ENCODE measurements at places on chromosomes 2 and 18.
A peak's percentile ranks its signal among the peaks of the same experiment; 100 is the strongest.

DNA sequence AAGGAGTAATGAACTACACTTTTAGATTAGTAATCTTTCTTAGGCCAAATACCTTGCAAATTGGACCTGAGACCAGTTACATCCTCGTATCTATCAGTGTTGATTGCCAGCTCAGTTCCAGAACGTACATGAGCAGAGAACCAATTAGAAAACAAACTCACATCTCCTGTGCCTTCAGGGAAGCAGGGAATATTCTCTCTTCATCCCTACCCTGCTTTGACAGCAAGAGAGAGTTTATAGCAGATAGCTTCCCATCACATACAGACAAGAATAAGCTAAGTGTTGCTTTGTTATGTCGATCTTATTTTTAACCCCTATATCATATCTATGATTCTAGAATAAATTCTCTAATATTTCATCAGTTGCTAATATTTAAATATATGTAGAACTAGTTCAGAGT, 181.8 kb downstream of the DSC3 start:
- no peak for DNase-seq

GRCh38 chr2:114345246-114345645, 97.2 kb upstream of the DPP10 start:
- DNase-seq = no peak

DNA sequence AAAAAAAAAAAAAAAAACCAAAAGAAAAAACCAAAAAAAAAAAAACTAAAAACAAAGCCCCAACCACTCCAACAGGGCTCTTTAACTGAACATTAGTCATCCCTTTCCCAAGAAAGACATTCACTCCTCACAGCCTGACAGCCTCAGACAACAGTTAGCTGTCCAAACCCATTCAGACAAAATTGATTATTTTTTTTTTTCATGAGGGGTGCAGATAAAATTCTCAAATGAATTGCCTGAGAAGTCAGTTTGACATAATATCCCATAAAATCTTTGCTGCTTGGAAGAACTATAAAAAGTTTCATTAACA, 206.1 kb upstream of the REV1 start:
- no peak for DNase-seq

DNA sequence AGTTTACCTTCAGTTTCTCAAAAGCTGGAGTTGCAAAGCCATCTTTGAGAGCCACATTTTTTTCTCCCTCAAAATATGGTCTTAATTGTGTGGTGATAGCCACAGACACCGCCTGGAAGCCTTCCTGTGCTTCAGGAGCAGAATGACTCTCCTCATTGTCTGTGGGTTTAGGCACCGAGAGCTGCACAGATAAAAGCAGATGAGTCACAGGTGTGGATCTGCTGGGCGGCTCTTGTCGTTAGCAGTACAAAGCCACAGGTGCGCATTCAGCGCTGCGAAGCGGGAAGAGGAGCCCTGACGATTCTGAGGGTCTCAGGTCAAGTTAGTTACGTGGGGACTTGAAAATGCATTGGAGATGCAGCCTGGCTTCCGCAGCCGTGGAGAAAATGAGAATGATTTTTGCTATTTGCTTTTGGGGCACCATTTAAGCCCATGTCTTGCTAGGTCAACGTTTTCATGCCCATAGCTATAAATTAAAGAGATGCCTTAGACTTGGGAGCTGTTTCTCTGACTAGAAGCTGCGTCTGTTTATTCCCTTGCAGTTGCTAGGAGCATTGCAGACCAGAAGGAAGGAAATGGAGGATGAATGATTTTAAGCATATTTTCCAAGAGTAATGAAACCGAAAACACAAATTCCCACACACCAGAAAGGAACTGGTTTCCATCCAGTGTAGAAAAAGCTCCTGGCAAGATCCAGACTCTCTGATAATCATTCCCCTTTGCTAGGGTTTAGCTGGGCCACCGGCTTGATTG, 51.5 kb downstream of the KLHL29 start:
- DNase-seq = no peak

DNA sequence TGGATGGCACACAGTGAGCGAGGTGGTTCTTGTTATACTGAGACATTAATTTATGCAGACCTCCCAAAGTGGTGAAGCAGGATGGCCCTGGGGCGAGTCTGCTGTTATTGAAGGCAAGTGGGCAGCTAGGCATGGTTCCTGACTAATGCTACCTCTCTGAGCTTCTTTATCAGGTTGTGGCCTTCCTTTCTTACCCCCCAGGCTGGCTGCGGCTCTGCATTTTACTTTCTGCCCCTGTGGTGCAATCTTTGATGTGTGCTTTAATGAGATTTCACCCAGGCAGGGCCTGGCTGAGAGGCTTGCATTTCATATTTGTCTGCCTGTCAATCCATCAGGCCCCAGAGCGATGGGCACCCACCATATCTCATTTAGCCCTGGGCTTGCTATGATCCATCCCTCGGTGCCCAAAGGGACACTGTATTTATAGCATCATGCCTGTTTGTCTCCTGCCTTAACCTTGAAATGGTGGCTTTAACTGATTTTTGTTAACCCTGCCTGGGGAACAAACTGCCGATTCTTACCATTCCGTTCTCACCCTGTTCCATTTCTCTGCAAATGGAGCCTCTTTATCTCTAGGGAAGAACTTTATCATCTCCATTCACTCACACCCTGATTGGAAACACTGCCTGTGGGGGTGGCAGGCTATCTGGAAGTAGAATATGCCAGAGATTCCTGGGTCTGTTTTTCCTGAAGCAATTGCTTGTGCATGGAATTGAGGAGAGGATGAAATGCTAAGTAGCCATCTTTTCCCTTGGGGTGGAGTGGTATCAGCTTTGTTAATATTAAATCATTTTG, 316.2 kb upstream of the THSD7B start:
- DNase-seq = no peak

DNA sequence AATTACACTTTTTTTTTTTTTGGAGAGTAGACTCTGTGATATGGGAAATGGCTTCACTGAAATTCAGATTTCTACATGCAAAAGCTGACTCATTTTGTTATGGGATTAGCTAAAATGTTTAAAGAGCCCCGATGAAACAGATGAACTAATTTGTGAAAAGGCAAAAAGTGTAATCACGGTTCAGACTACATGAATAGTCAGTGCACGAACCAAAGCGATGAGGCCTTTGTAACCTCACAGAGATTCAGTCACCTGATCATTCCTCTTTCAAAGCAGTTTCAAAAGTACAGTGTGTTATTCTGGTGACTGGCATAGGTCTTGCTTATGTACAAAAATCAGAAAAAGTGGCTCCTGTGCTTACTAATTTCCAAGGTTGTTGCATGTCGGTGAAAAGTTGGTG, 44.6 kb downstream of the TGIF1 start:
- DNase-seq = no peak

GRCh38 chr2:210577263-210578071, 21.1 kb downstream of the CPS1 start:
- DNase-seq = no peak

- DNase-seq = peak; percentile 58
Observed at GRCh38 chr18:48545757-48546321, 7.0 kb downstream of the CTIF start.

- no peak for DNase-seq
Observed at GRCh38 chr18:72674710-72675109, 130.6 kb upstream of the CBLN2 start.

DNA sequence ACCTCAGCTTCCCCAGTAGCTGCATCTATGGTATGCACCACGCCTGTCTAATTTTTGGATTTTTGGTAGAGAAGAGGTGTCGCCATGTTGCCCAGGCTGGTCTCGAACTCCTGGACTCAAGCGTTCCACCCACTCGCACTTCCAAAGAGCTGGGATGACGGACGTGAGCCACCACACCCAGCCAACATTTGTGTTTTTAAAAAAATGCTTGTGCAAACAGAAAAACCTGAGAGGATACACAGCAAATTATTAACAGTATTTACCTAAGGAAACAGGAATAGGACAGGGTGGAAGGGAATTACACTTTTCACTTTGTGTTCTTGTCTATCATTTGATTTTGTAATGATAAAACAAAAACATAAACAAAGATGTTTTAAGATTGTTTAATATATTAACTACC, 25.1 kb downstream of the NOL10 start:
- no peak for DNase-seq

DNA sequence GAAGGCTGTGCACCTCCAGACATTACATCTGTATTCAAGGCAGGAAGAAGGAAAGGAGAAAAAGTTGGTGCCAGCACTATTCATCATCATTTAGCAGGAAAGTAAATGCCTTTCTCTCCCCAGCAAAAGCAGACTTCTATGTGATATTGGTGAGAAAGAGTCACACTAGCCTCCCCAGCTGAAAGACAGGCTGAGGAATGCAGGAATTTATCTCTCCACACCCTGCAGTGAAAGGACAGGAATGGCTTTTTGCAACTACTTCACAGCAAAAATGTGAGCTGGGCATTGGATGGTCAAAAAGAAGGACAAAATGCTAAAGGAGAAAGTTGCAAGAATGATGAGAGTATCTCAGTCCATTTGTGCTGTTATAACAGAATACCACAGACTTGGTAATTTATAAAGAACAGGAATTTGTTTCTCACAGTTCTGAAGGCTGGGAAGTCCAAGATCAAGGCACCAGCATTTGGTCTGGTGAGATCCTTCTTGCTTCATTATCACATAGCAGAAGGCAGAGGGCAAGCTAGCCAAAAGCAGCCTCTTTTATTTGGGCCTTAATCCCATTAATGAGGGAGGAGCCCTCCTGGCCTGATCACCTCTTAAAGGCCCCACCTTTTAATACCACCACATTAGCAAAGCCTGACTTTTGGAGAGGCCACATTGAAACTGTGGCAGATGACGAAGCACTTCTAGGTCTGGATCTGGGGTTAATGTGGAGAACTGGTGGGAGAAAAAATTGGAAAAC, 388.1 kb upstream of the SLC14A2 start:
- no peak for DNase-seq

DNA sequence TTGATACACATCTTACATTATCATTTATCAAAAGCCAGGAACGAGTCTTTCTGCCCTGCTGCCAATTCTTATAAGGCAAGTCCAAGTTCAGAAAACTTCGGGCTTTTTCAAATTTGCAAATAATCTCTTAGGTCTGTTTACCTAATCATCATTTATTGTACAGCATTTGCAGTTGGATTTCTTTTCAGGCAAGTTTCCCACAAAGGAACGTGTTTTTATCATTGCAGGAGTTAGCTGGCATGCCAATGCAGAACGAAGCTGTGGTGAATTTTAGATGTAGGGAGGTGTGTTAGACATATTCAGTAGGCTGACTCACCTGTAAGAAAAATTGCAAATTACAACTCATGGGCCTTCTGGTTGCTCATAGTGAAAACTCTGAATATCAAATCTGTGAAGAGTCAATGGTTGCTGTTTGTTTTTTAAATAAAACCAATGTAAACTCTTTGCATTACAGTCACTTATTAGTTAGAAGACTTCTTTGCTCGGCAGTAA, 209.6 kb downstream of the SRBD1 start:
- DNase-seq = no peak

- DNase-seq = no peak
Observed at GRCh38 chr2:96150791-96151594, 5.8 kb upstream of the DUSP2 start.

- no peak for DNase-seq
Observed at GRCh38 chr2:159045545-159046454, 77.4 kb downstream of the TANC1 start.

DNA sequence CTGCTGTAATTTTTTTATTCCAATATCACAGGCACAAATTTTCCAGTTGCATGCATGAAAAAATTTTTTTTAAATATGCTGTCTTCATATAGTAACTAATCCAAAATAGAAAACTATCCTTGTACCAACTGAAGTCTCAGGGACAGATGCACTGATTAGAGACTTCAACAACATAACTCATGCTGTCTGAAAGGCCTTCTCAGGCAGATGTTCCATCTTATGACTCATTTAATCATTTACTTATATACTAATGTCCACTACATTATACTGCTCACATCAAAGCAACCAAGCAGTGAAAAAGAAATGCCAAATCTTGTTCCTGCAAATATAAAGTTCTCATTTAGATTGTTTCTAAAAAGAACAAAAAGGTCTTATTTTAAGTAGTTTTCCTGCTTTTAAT, 53.1 kb downstream of the OLA1 start:
- DNase-seq = no peak

DNA sequence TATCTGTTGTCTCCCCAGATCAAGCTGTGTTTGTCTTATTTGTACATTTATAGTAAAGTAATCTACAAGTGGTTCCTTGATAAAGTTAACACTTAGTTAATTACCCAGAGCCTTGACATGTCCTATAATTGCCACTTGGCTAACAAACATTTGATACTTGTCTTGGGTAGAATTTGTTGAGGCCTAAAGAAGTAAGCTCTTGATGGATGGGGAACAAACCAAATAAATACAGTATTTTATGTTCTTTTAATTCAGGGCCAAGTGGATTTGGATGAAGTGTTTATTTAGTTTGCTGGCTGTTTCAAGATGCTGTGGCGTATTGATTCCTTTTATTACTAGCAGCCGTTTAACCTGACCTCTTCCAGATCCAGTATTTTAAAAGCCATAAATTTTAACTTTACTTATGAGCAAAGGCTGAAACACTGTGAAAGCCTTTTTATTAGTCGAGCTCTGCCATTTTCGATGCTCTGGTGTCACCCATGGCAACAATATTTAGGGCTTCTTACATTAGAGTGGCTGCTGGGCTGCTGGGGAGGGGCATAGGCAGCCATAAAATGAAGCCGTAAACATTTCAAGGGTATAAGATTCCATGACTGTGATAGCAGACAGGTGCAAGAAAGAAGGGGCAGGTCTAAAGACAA, 401.6 kb upstream of the NRP2 start:
- DNase-seq = no peak

- DNase-seq = no peak
Observed at GRCh38 chr2:162885281-162886070, 46.9 kb upstream of the KCNH7 start.

- no peak for DNase-seq
Observed at GRCh38 chr2:240640939-240641338, 15.7 kb downstream of the GPR35 start.

- no peak for DNase-seq
Observed at GRCh38 chr2:144233733-144234541, 286.0 kb downstream of the ZEB2 start.

GRCh38 chr2:229752970-229753729, 38.8 kb upstream of the DNER start:
- DNase-seq = no peak

DNA sequence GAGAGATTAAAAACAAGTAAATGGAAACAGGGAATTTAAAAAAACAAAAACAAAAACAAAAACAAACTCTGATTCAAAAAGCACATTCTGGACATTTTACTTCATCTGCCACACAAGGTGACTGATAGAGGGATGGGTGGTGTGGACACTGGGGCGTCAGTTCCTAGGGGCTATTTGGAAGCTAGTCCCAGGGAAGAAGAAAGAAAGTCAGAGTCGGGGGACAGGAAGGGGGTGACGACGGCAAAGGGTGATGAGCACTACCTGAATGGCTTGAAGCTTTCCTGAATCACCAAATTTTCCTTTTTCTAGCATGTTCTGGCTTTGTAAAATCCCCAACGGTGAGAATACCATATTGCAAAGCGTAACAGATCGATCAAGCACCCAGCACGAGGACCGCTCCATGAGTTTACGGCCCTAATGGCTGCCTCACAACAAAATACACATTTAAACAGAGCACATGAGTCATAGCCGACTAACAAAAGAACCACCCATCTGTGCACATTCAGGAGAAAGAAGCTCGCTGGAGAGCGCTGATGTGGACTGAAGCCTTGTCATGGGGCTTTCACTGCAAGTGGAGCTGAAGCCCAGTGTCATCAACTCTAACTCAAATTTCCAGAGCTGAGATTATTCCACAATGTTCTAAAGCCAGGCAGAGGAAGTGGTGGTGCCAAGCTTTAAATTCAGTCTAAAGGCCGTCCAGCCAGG, 178.9 kb downstream of the LNPK start:
- no peak for DNase-seq

Data from urinary bladder (tissue), 4 donors.